Stomach (tissue), 19 donors: ENCODE measurements at places on chromosomes 6 and 20.

DNA sequence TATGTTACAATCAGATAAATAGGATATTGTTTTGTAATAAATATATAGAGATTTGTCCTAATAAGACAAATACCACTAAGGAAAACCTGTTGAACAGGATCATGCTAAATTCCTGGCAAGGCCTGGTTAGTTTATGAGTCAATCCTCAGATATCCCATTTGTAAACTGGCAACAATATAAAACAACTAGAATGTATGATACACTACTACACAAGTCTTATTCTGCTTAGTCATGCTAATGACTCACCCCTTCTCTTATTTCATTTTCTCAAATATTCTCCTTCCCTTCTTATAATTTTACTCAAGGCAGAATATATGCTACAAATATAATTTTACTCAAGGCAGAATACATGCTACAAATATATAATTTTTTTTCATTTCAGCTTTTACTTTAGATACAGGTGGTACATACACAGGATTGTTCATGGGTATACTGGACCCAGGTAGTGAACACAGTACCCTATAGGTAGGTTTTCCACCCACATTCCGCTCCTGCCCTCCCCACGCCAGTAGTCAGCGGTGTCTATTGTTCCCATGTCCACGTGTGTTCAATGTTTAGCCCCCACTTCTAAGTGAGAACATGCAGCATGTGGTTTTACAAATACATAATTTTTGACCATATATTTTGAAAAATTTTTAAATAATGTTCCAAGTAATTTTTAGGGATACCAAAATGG lies 6.3 kb downstream of the OSER1 start:
- H3K27me3 ChIP-seq = no peaks in the 10 kb centered on the region
- no peak for DNase-seq
- peak overlapping the region; percentile 66 for H3K27ac ChIP-seq
- no peak overlapping the region for H3K4me3 ChIP-seq

GRCh38 chr20:39310363-39310995 lies 348.3 kb downstream of the DHX35 start:
- H3K4me1 ChIP-seq = no peaks in the 10 kb centered on the region
- H3K36me3 ChIP-seq = no peaks in the 10 kb centered on the region
- no peak overlapping the region for H3K27ac ChIP-seq
- H3K27me3 ChIP-seq = no peaks in the 10 kb centered on the region
- no peak overlapping the region for H3K4me3 ChIP-seq
- DNase-seq = no peak

GRCh38 chr20:46056970-46057855 lies 28.2 kb downstream of the SLC12A5 start:
- H3K4me3 ChIP-seq = peak overlapping the region; percentile 31
- no peak for DNase-seq
- peaks cover 26% of the 10 kb centered on the region for H3K36me3 ChIP-seq

- DNase-seq = no peak
- peaks cover 13% of the 10 kb centered on the region for H3K4me1 ChIP-seq
- H3K27me3 ChIP-seq = no peaks in the 10 kb centered on the region
- H3K27ac ChIP-seq = no peak overlapping the region
- no peaks in the 10 kb centered on the region for H3K36me3 ChIP-seq
These were observed 6.3 kb upstream of the SMIM28 start for GRCh38 chr6:138371452-138371711.

GRCh38 chr6:16338577-16339264 lies 100.3 kb downstream of the GMPR start:
- no peak overlapping the region for H3K4me3 ChIP-seq
- no peaks in the 10 kb centered on the region for H3K36me3 ChIP-seq
- DNase-seq = peak; percentile 34
- peaks cover 43% of the 10 kb centered on the region for H3K4me1 ChIP-seq
- H3K27me3 ChIP-seq = no peaks in the 10 kb centered on the region

DNA sequence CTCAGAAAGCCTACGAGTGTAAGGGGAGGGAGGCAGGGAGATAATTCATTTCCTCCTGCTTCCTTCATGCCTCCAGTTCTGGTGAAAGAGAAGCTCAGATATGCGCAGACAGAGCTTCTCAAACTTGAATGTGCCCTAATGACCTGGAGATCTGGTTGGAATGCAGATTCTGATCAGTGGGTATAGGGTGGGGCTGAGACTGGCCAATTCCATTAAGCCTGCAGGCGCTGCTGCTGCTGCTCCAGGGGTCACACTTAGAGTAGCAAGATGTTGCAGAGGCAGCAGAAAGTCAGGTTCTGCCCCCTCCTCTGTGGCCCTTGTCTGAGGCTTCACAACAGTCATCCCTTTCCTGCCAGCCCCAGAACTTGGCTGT lies 161.0 kb downstream of the DHX35 start:
- no peaks in the 10 kb centered on the region for H3K36me3 ChIP-seq
- H3K27me3 ChIP-seq = peaks cover 31% of the 10 kb centered on the region
- no peak overlapping the region for H3K27ac ChIP-seq
- H3K4me3 ChIP-seq = no peak overlapping the region

GRCh38 chr20:35048739-35049138 lies 43.9 kb downstream of the TRPC4AP start:
- no peak overlapping the region for H3K27ac ChIP-seq
- no peak overlapping the region for H3K4me3 ChIP-seq
- no peaks in the 10 kb centered on the region for H3K27me3 ChIP-seq
- DNase-seq = no peak
- peaks cover 68% of the 10 kb centered on the region for H3K36me3 ChIP-seq
- peaks cover 6% of the 10 kb centered on the region for H3K4me1 ChIP-seq

DNA sequence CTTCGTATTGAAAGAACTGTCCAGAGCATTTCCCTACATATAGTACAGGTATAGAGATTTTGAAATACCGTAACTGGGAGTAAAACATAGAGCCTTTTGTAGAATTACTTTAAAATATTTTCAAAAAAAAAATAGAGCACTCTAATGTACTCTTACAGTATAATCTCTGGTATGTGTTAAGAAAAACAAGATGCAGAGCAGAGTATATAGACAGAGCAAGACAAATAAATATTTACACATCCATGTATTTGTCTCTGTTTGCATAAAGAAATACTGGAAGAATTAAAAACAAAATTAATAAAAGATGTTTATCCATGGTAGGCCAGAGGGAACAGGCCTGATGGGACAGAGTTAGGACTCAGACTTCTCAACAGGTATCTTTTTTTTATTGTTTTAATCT lies 28.0 kb upstream of the SUMO4 start:
- no peak for DNase-seq
- H3K27ac ChIP-seq = no peak overlapping the region
- H3K27me3 ChIP-seq = no peaks in the 10 kb centered on the region
- H3K4me1 ChIP-seq = peaks cover 52% of the 10 kb centered on the region
- H3K4me3 ChIP-seq = no peak overlapping the region
